ENCODE measurements at places on chromosomes 16 and 17. TPM values are rescaled to one million over a fixed set of nuclear protein-coding genes. Genes with fewer than 3 reads are reported as not detected.

Gene VPS35L
- total RNA-seq, result 49.3 TPM

Gene FBXL20
- 13.5 TPM for total RNA-seq

Gene KCNH4
- total RNA-seq, result under 0.01 TPM

Gene CASKIN2
- 8.0 TPM for total RNA-seq

Gene CD300A
- not detected for total RNA-seq

Gene SAMD14
- total RNA-seq, result 2.2 TPM

Gene CD300C
- total RNA-seq, result not detected

Gene SLC9A5
- 1.3 TPM for total RNA-seq
